Retina (tissue), 1 donor: ENCODE measurements at places on chromosomes 7 and 10.

GRCh38 chr7:42227021-42227420, 10.0 kb downstream of the GLI3 start:
- DNase-seq = peak; percentile 46

DNA sequence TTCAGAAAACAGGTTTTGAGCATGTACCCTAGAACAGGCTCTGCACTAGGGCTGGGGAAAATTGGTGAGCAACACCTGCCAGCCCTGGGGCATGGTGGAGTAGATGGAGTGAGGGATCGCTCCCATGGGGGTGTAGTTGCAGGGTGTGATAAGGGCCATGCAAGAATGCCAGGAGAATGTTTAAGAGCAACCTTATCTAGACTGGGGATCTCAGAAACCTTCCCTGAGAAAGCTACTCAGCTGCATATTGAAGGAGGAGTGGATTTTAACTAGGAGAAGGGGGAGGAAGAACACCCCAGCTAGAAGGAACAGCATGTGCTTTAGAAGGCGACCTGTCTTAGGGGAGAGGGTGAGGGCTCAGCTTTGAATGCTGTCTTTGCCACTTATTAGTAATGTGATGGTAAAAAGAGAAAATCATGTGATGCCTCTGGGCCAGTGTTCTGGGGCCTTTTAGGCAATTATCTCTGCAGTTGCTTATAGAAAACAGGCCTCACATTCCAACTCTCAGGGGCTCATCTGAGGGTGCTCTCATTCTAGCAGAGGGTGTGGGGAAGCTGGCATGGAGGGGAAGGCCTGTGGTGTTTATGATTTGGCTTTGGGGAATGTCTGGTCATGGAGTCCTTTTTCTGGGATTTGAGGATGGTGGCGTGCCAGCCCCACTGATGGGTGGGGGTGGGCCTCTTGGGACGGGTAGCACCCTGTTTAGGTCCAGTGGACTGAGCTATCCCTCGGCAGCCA, 225.4 kb downstream of the BMPER start:
- DNase-seq = no peak

DNA sequence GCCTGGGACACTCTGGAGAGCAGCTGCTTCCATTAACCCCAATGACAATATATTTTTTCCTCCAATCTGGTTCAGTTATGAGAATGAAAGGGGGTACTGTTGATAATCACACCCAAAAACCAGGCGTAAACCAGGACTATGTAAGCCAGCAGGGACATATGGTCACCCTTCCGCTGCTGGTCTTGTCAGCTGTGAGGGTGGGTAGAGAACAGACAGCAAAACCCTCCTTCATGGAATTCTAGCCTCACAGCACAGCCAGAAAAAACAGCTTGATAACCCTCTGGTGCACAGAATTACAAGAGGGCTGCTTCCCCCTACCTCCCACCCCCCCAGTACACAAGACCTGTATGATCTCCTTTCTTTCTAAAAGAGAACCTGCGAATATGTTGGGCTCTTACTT, 368.8 kb upstream of the ZMIZ1 start:
- no peak for DNase-seq

GRCh38 chr7:106281127-106281526, 3.7 kb downstream of the NAMPT start:
- no peak for DNase-seq

DNA sequence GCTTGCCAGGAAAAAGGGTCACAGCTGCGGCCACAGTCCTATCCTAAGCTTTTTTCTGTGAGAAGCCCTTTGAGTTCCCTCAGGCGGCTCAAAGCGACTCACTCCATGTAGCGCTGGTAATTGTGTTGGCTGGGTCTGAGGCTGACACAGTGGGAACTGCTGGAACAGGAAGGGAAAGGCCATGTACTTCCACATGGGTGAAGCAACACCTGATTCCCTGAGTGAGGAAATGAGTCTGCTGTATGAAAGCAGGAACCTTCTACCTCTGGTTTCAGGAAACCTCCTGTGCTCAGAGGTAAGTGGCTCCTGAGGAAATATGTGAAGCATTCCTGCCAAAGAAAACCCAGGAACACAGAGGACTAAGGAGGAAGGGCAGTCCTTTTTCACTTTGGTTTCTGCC, 734.6 kb upstream of the SORCS1 start:
- DNase-seq = no peak

DNA sequence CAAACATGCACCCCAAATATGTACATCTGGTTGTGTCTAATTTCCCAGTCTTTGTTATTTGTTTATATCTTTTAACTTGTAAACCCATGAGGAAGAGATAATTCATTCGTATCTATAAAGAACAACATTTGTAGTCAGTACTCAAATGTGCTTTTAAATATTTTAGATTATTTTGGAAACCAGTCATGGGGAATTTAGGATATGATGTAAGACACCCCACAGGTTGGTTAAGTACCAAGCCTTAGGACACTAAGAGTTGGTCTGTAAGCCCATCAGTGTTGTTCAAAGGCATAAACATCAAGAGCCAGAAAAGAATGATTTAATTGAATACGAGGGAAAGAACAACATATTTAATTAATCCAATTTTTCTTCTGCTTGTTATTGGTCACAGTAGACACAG, 421.1 kb upstream of the SEMA3C start:
- DNase-seq = no peak

DNA sequence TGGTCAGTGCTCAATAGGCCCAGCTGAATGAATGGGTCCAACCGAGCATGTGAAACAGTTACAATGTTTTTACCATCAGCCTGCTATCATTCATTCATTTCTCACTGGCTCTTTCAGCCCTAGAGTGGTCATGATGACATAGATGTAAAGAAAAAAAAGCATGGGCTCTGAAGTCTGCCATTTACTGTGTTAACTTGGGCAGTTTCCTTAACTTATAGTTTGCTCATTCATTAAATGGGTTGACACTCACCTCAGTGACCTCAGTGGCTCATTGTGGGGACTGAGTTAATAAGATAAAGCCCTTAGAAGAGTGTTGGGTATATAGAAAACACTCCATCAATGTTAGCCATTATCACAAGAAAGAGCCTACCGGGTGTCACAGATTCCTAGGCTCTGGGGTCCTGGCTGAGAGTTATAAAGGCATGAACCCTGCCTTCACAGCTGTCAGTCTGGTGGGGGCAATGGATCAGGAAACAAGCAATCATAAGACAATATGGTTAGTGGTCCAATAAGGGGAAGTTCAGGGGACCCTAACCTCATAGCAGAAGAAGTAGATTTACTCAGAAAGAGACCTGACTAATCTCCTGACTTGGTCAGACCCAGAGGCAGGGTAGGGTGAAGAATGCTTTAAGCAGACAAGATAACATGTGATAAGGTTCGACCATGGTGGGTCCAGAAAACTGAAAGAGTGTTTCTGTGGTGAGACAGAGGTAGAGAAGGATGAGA, 29.7 kb upstream of the GPAM start:
- no peak for DNase-seq

DNA sequence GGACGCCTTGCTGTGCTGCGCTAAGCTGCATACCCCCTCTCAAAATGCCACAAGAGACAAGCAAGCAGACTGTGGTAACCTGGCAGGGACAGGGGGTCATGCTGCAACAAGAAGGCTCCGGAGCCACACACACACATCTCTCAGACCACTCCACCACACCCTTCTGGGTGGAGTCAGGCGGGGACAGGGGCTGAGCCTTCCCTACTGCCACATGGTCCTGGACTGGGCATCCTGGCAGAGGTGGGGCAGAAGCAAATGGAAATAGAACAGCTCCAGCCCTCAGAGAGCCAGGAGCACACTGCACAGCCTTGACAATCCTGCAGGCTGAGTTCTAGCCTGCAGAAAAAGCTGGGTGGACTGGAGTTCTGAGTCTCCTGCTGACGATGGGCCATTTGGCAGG, 28.4 kb upstream of the NPFFR1 start:
- DNase-seq = no peak

DNA sequence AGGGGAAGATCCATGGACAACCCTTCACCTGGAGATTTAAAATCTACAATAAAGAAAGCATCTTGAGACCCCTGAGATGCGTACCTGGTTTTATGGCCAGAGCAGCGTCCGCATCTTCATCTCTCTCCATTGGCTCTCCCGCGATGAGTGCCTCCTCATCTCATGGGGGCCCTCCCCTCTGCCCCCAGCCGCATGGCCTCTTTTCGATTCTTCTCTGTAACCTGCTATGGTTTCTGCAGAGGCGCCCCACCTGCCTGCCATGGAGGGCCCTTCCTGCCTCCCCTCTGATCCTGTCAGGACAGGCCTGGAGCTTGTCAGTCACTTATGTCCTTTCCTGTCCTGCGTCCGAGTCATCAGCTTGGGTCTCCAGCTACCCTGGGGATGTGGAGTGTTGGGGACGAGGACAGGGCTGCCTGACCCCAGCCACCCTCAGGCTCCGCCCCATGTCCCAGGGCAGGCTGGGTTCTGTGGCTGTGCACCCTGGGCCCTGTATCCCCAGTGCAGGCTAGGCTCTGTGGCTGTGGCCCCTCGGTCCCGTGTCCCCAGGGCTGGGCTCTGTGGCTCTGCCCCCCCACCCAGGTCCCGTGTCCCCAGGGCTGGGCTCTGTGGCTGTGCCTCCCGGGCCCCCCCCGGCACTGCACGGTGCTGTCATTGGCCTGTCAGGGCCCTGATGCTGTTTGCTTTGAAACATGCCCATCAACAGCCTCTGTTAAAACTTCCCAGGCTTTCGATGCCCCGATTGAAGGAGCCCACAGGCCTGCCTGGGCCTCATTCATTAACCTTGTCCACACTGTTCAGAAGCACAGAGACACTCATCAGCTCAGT, 99.8 kb downstream of the WDR37 start:
- DNase-seq = no peak

DNA sequence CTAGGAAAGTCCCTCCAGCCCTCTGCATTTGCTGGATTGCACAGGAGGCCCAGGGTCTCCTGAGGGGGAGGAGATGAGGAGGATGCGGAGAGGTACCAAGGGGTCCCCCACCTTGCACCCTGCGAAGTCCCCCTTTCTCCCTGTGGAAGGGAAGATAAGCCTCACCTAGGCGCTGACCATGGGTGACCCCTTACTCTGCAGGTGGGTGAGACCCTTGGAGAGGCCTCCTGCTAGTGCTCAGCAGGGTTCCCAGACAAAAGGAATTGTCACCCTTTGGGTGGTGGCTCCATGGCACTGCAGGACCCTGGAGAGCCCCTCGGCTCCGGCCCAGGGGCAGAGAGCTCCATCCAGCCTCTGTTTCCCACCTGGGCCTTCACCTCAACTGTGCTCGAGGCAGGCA, 107.0 kb upstream of the RET start:
- no peak for DNase-seq

GRCh38 chr7:123431075-123431614, 103.2 kb downstream of the IQUB start:
- no peak for DNase-seq

- no peak for DNase-seq
Observed at GRCh38 chr10:121323443-121323842, 274.8 kb downstream of the FGFR2 start.

- DNase-seq = peak; percentile 85
Observed at GRCh38 chr10:55627501-55628051, 733.5 kb downstream of the ZWINT start.

DNA sequence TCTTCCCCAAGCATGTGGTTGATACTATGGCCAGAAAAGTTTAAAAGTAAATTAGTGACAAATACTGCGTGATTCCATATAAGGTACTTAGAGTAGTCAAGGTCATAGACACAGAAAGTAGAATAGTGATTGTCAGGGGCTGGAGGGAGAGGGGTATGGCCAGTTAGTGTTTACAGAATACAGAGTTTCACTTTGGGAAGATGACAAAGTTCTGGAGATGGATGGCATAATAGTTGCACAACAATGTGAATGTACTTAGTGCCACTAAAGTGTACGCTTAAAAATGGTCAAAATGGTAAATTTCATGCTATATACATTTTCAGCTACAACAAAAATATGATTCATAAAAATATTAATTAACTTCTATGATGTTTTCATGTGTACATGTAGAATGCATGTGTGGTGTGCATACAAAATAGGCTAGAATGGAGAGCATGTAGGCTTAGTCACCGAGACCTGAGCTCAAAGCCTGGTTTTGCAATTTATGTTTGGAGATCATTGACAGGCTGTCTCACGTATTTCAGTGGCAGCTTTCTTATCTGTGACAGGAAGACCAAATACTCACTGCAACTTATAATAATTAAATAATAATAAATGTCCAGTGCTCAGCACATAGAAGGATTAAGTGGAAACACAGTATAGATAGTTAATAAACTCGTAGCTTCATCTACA, 625.6 kb downstream of the SUGCT start:
- no peak for DNase-seq

DNA sequence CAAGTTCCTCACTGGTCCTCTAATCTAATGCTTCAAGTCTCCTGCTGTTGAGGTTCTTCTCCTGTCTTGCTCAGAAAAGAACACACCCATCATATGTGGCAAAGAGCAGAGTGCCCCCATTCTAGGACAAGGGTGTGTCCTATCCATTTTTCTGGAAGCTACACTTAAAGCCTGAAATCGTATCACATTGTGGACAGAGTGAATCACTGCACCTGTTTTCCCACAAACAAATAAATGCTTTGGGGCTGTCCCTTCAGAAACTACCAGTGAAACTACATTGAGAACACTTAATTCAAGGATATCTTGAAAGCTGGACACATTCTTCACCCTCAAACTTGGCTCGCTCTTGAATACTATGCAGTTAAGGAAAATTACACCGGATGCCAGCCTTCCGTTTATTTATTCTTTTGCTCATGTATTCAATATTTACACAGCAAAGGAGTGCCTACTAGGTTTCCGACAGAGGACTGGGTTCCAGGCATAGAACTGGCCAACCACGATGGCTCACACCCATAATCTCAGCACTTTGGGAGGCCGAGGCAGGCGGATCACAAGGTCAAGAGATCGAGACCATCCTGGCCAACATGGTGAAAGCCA, 473.0 kb downstream of the GALNT17 start:
- DNase-seq = no peak

DNA sequence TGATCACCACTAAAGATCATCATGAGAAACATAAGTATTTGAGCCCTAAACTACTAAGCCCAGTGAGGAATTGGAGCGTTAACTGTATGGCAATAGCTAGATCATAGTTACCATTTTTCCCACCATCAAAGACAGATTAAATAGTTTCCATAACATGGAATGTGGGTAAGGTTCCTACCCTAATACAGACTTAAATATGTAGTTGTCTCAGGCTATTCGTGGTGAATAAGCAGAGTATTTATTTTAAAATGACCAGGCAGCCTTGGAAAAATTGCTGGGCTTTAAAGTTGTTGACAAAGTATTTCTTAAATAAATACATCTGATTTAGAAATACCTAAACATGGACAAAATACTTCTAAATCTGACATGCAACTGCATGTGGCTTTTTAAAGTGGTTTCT, 106.8 kb downstream of the NT5C2 start:
- DNase-seq = no peak

DNA sequence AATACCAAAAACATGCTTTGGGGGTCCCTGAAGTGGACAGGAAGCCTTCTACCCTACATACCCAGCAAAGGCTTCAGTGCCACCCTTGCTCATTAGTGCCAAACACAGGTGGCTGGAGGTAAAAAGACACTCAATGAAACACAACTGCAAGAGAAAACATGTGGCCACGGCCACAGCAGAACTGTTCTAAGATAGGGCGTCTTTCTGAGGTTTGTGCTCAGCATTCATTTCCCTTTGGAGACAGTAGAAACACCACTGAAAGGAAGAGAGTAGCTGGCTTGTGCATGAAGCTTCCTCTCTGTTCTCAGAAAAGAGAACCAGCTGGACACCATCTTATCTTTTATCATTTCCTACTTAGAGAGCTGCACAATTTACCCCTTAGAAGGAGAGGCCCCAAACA, 143.0 kb downstream of the PLXNA4 start:
- no peak for DNase-seq
